ENCODE measurements at places on chromosomes 7 and 10.

DNA sequence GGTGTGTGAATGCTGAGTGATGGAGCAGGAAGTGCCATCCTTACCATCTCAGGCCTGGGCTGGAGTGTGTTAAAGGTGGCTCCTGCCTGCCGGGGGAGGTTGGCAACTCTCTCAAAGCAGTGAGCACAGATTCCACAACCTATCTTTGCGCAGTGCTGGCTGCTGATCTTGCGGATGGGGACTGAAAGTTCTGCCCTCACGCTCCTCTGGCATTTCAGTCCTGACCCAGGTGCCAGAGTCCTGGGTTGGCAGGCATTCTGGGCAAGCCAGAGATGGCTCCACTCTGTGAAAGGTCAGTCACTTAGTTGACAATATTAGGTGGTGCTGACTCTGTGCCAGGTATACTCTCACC is 315.5 kb downstream of the RPS24 start:
- no peak for DNase-seq

GRCh38 chr10:122181876-122182275 is 89.2 kb upstream of the BTBD16 start:
- no peak for DNase-seq

DNA sequence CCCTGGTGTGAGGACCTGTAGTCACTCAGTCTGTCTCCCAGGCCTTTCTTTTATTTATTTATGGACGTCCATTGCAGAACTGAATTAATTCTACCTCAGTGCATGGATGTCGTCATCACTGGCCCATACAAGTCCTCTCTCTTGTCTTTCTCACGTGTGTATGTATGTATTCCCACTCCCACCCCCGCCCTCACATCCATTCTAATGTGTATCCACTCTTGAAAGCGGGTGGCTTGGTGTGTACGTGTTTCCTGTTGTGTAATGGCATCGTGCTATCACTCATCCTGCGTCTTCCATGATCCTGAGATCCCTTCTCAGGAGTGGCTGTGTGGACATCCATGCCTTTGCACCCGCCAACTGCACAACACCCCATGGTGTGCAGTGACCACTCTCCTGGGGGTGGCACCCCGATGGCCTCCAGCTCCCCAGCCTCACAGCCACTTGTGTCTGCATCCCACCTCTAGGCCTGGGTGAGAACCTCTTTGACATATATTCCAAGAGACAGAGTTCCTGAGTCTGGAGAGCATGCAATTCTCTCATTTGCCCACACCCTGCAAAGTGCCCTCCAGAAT is 3.0 kb upstream of the AOC1 start:
- DNase-seq: no peak

DNA sequence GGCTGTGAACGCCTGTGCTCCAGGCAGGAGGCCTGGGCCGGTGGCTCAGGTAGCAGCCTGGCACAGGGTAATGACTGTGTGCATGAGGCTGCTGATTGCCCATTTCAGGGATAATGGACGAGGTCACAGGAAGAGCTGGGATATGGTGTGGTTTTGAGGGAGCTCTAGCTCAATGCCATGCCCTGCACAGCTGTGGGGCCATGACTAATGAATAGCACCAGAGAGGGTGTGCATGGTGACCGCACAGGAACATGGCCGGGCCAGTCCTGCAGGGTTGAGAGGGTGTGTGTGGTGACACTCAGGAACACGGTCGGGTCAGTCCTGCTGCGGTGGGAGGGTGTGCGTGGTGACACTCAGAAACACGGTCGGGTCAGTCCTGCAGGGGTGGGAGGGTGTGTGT is 21.8 kb downstream of the NKX6-2 start:
- DNase-seq: no peak

DNA sequence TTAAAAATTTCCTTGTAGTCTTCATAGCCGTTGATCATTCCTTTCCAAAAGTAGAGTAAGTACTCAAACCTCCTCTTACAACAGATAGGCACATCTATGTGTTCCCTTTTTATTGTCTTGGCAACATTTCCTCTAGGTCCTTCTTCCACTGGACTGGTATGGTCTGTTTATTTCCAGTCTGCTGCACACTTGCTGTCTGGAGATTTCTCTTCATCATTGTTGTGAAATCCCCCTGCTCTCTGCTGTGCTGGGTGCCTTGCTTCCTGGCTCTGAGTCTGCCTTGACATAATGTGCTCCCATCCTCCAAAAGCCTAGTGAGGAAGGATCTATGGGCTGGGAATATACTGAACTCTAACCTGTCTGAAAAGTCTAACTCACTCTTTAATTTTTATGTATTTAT is 545.3 kb upstream of the VSTM2A start:
- DNase-seq: no peak

DNA sequence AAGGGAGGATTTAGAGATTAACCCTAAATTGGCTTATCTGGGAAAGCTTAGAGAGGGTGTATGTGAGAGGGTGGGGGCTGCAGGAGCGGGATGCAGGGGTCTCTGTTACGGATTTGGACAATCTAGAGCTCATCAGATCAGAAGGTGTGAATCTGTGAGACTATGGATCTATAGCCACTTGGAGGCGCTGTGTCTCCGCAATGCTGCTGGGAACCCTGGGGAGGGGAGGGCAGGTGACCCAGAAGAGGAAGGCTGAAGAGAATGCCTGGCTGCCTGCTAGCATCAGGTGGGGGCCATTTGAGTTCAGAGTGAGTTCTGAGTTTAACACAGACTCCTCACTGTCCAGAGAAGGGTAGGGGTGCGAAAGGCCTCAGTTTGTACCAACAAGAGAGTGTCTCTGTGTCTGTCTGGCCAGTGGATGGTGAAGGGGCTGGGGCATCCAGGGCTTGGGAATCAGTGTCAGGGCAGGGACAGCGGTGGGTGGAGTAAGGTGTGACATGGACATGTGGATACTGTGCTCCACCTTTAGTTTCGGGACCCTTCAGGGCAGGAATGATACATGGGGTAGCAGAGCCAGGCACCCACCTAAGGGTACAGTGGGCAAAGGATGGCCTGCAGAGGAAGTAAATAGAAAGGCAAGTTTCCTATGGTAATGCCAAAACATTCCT is 187.3 kb upstream of the PRSS58 start:
- DNase-seq: peak; percentile 40

DNA sequence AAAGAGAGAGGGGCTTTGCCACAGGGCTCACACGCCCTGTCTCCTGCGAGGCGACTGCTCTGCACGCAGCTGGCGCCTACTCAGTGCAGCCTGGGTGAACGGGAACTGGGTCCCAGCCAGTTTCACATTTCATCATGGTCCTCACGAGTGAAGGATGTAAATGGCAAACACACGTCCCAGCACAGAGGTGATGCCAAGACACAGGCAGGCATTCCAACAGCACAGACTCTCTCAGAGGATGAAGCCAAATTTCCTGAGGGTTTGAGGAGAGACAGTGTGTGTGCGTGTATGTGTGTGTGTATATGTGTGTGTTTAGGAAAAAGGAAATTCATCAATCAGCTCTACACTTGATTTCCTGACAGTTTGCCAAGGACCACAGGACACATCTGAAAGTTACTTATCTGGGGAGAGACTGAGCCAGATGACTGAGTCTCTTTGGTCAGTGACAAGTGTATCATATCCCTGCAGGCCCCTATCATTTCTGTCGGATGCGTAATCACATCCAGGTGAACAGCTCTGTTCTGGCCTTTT is 53.9 kb downstream of the CHST15 start:
- no peak for DNase-seq

DNA sequence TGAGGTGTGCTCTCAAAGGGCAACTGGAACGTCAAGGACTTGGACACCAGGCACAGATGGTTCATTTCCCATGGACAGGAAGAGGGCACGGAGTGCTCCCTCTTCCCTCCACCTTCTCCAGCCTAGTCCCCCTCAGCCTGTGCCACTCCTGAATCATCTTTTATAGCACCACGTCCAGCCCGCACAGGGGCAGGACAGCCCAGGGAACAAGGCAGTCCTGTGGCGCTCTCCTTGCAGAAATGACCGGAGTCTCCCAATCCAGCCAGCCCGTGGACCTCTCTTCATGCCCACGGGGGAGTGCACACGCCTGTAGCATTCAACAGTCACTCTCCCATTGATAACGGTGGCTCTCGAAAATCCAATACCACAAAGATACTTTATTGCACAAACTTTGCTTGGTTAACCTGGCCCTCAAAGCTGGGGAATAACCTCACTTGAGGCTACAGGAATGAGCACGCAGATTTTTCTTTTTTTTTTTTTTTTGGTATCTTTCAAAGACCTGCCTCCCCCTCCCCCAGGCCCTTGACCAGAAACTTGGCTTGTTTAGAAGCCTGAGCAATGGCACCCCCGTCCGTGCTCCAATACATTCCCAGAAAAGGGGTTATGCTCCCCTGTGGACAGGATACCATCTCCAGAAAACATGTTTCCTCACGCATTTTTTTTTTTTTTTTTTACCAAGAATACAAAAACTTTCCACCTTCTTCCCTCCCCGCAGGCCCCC is 733 bp downstream of the PRKCQ start:
- no peak for DNase-seq

GRCh38 chr7:23863209-23863787 is 153.3 kb downstream of the STK31 start:
- DNase-seq: no peak

GRCh38 chr10:131899695-131900349 is 986 bp upstream of the PPP2R2D start:
- no peak for DNase-seq

- no peak for DNase-seq
These were observed 199.4 kb upstream of the NPVF start for GRCh38 chr7:25427721-25428120.

GRCh38 chr10:96075977-96076376 is 32.6 kb downstream of the CCNJ start:
- no peak for DNase-seq

GRCh38 chr7:83777406-83778072 is 128.6 kb upstream of the SEMA3E start:
- no peak for DNase-seq

GRCh38 chr10:72291019-72291532 is 17.4 kb downstream of the DDIT4 start:
- peak; percentile 44 for DNase-seq

DNA sequence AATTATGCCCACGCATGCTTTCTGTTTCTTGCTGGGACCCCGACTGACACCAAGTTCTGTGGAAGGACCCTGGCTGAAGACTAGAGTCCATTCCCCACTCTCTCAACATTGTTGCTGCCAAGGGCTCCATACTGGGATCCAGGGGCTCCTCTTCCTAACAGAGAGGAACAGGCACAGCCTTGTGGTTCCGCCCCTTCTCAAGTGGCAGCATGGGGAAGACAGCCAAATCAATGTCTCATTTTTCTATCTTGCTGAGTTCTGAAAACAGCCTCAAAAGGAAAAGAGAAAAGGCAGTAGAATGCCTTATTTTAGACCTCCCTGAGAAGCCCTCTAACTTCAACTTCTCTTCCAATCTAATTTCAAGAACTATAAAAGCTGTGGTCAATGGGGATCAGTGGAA is 23.7 kb upstream of the LAMB1 start:
- no peak for DNase-seq

DNA sequence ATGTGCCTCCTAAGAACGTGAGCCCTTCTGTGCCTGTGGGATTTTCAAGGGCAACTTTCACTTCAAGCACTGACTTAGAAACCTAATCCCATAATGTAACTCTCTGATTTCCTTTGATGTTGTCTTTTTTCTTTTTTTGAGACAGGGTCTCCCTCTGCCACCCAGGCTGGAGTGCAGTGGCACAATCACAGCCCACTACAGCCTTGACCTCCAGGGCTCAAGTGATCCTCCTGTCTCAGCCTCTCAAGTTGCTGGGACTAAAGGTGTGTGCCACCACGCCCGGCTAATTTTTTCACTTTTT is 64.4 kb upstream of the GSDME start:
- no peak for DNase-seq

DNA sequence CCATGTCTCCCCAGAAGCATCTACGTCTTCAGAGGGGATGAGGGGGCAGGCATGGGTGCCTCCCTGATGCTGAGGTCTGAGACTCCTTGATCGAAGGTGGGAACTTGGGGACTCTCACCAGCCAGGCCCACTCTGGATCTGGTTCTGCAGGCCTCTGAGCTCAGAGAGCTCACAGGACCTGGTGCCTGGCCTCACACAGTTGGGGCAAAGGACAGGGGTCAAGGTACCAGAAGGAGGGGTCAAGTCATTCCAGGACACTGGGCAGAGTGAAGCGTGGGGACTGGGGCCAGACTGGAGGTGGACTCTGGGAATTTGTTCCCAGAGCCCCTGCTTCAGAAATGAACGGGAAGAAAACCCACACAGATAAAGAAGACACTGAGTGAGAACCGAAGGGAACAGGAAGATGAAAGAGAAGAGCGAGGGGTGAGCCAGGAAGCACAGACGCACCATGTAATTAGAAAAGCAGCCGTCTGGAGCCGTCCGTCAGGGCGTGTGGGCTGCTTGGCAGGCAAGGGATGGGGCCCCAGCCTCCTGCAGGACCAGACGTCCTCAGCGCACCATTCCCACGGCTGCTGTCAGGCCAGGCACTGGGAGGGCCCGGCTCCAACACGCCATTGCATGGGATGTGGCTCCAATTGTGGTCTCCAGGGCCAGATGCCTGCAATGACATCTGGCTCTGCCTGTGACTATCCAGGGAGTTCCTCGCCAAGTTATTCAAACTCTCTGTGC is 47.7 kb downstream of the ZCCHC24 start:
- no peak for DNase-seq

DNA sequence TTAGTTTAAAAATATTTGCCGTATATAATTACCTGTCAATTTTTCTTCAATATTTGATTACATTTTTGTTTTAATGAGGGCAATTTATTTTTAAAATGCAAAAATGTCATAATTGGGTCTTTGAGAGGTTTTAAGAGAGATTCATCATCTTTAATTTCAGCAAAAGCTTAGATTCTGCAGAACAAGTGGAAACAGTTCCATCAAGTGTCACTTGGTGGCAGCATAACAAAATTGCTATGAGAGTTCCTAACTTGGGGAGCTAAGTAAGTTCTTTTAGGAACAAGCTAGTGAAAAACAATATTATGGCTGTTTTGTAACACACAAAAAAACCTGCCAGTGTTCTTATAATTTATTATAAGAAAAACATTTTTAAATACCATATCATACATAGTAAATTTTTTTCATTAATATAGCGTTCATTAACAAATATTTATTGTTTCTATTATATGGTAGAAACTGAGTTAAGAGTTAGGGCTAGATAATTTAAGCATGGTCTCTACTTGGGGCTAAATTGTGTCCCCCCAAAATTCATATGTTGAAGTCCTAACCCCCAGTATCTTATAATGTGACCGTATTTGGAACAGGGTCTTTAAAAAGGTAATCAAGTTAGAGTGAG is 155.2 kb downstream of the MAGI2 start:
- no peak for DNase-seq

- no peak for DNase-seq
These were observed 84.8 kb downstream of the PROSER2 start for GRCh38 chr10:11907914-11908313.

DNA sequence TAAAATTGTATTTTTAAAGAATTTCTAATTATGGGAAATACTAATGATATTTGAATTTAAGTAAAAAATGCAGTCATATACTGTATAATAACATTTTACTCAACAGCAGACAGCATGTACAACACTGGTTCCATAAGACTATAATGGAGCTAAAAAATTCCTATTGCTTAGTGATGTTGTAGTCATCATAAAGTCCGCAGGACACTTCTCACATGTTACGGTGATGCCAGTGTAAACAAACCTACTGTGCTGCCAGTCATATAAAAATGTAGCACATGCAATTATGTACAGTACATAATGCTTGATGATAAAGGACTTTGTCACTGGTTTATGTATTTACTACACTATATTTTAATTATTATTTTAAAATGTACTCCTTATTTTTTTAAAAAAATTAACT is 629.3 kb downstream of the IPMK start:
- no peak for DNase-seq

GRCh38 chr7:48637382-48637781 is 287.0 kb upstream of the CDC14C start:
- no peak for DNase-seq

- DNase-seq: no peak
These were observed 102.0 kb upstream of the GLI3 start for GRCh38 chr7:42338916-42339540.

- no peak for DNase-seq
These were observed 1191.1 kb downstream of the SORCS1 start for GRCh38 chr10:105973360-105973759.
